ENCODE measurements at places on chromosomes 3 and 15.

- peaks cover 21% of the 10 kb centered on the region for H3K4me1 ChIP-seq
- H3K4me3 ChIP-seq = no peak overlapping the region
- H3K27me3 ChIP-seq = no peaks in the 10 kb centered on the region
- no peak overlapping the region for H3K27ac ChIP-seq
- H3K36me3 ChIP-seq = peaks cover 62% of the 10 kb centered on the region
Measured at GRCh38 chr3:138220788-138221187, 33.7 kb downstream of the ARMC8 start.

GRCh38 chr3:48016301-48016973, at the start of gene MAP4:
MAP4 (minus strand) TSS chr3:48016416; CDS start chr3:47998860, 17,556 bp downstream.
- H3K27me3 ChIP-seq = no peaks in the 10 kb centered on the region
- H3K36me3 ChIP-seq = peaks cover 11% of the 10 kb centered on the region
- DNase-seq = no peak
- no peak within 1 kb of the TSS for H3K27ac ChIP-seq
- H3K4me1 ChIP-seq = peaks cover 35% of the 10 kb centered on the region

- H3K36me3 ChIP-seq = no peaks in the 10 kb centered on the region
- H3K4me1 ChIP-seq = no peaks in the 10 kb centered on the region
- no peaks in the 10 kb centered on the region for H3K27me3 ChIP-seq
- no peak overlapping the region for H3K4me3 ChIP-seq
Measured at GRCh38 chr15:100264994-100265640, 76.7 kb downstream of the ADAMTS17 start.

- no peak for DNase-seq
Measured at GRCh38 chr3:177795859-177796258, 598.6 kb upstream of the TBL1XR1 start.

DNA sequence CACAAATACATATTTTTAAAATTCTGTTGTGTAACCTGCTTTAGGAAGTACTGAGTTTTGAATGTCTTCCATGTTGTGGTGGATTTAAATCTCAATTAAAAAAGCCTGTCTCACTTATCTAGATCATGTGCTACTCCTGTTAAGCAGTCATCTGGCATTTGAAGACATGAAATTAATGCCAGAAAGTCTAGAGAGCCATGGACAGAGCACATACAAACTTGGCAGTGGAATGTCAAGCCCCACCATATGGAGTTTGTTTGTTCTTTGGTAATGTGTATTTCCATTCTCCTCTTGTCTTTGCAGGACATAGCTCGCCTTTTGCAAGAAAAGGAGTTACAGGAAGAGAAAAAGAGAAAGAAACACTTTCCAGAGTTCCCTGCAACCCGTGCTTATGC, 39.3 kb upstream of the UTS2B start:
- H3K27ac ChIP-seq = no peak overlapping the region
- no peak overlapping the region for H3K4me3 ChIP-seq
- peaks cover 72% of the 10 kb centered on the region for H3K36me3 ChIP-seq
- H3K4me1 ChIP-seq = peaks cover 18% of the 10 kb centered on the region
- no peak for DNase-seq

GRCh38 chr3:8537440-8537839, 35.8 kb downstream of the LMCD1 start:
- no peak for DNase-seq
- H3K27me3 ChIP-seq = peaks cover 4% of the 10 kb centered on the region
- no peak overlapping the region for H3K4me3 ChIP-seq

DNA sequence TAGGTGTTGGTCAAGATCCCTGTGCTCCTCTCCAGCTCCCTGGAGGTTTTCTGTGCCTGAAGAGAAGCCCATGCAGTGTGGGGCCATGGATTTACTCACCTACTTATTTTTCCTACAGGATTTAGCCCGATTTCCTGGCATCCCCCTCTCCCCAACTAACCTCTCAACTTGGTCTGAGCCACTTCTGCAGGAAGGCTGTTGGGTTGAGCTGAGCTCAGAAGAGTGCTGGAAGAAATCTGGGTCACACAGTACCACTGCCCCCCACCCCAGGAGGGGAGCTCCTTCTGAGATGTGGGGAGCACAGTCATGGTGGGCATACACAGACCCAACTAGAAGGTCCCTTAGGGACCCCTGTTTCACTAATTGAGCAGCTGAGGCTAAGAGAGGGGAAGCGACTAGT, 34.4 kb upstream of the SLCO2A1 start:
- DNase-seq = no peak
- H3K4me3 ChIP-seq = no peak overlapping the region
- no peaks in the 10 kb centered on the region for H3K4me1 ChIP-seq
- H3K36me3 ChIP-seq = no peaks in the 10 kb centered on the region

DNA sequence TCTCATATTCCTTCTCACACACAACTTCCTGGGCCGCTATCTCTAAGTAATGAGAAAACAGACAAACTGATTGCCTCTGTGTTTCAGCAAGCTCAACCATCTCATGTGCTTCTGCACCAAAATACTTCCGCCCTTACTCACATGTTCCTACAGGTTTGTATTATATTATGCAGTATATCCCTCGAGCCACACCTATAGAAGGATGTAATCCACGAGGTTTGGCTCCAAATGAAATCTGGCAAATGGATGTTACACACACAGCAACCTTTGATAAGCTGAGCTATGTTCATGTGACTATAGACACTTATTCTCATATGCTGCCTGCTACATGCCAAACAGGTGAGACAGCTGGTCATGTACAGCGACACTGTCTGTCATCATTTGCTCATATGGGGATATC, 22.6 kb downstream of the CCRL2 start:
- no peaks in the 10 kb centered on the region for H3K4me1 ChIP-seq
- H3K27me3 ChIP-seq = no peaks in the 10 kb centered on the region
- DNase-seq = no peak
- no peak overlapping the region for H3K4me3 ChIP-seq
- no peak overlapping the region for H3K27ac ChIP-seq

DNA sequence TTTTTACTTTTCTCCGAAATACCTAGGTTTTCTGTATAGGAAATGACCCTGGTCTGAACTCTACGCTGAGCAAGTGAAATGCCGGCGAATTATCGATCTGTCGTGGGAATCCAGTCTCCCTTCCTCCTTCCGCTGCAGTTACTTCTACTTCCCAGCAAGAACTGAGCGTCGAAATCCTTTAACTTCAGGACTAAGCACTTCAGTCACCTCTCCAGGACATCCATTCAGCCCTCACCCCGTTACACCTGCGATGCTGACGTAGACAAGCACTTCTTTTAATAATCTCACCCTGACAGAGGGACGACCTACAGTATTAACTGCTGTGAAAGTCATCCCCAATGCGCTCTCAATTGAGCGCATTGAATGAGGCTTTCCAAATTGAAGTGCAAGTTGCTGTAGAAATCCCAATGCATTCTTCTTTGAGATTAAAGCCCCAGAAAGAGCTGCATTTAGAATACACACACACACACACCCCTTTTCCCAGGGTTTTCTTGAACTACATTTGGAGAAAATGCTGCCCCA, 1.3 kb downstream of the TOP2B start:
- H3K4me1 ChIP-seq = peaks cover 66% of the 10 kb centered on the region
- H3K27ac ChIP-seq = peak overlapping the region; percentile 97
- no peaks in the 10 kb centered on the region for H3K27me3 ChIP-seq
- H3K36me3 ChIP-seq = peaks cover 12% of the 10 kb centered on the region
- peak overlapping the region; percentile 93 for H3K4me3 ChIP-seq

DNA sequence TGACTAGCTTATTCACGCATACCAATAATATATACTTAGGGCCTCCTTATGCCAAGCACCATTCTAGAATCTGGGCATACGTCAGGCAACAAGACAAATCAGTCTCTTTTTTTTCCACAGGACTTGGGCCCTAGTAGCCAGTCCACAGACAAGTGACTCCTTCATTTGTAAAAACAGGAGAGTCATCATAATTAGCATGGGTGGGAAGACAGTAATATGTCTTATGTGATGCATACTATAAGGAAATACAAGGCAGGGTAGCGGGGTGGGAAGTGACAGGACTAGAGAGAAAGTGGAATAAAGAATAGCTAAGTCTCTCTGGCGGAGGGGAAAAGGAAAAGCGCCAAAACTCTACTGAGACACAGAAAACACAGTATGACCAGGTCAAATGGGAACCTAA, 439.6 kb upstream of the MDFIC2 start:
- H3K4me3 ChIP-seq = no peak overlapping the region
- DNase-seq = no peak
- no peaks in the 10 kb centered on the region for H3K4me1 ChIP-seq
- H3K36me3 ChIP-seq = no peaks in the 10 kb centered on the region
- H3K27ac ChIP-seq = no peak overlapping the region
- H3K27me3 ChIP-seq = peaks cover 4% of the 10 kb centered on the region

DNA sequence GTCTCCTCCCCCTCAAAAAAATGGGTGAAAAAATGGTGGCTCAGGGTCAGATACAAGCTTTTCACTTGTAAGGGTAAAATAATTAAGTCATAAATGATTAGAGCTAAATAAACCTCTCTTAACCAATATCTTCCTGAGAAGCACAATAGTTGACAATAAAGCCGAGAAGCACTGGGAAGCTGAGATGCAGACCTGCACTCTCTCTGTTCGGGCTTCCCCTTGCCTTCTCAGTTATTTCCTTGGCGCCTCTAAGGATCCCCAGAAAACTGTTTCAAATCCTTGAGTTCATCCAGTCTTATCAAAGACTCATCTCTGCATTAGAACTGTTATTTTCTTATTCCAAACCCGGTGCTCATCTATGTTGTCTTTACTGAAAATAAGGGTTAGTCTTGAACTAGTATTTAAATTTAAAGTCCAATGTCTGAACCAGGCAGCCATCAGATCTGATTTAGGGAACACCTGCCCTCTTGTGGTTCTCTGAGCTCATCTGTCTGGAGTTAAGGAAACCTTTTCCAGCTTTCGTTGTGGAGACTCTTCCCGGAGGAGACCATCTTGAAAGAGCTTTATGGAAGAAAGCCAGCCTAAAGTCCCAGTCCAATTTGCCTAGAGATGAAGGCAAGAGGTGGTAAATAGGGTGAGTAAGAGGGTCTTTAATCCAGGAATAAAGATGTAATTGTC, 256.4 kb upstream of the MCTP2 start:
- H3K4me1 ChIP-seq = no peaks in the 10 kb centered on the region
- no peak for DNase-seq
- no peak overlapping the region for H3K27ac ChIP-seq
- no peaks in the 10 kb centered on the region for H3K27me3 ChIP-seq
- H3K36me3 ChIP-seq = no peaks in the 10 kb centered on the region
- no peak overlapping the region for H3K4me3 ChIP-seq

GRCh38 chr3:20225769-20226168, 39.8 kb upstream of the SGO1 start:
- no peak for DNase-seq
- H3K4me3 ChIP-seq = no peak overlapping the region
- H3K36me3 ChIP-seq = no peaks in the 10 kb centered on the region
- H3K4me1 ChIP-seq = no peaks in the 10 kb centered on the region

DNA sequence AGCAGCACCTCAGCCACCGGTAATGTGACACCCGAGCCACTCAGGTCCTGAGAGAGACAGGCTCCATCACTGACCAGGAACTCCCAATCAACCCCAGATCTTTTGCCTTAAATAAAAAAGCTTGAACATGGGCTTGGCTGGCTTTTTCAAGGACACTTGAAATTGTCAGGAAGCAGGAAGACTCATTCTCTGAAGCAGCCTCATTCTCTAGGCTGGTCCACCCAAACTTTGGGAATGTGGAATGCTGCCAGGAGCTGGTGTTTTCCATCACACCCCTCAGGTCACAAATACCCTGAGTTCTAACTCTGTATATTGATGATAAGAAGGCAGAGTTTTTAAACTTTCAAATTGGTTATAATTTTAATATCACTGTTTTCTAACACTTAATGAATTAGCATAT, 17.0 kb downstream of the CXCR6 start:
- H3K4me3 ChIP-seq = no peak overlapping the region
- no peaks in the 10 kb centered on the region for H3K27me3 ChIP-seq
- H3K36me3 ChIP-seq = peaks cover 96% of the 10 kb centered on the region

DNA sequence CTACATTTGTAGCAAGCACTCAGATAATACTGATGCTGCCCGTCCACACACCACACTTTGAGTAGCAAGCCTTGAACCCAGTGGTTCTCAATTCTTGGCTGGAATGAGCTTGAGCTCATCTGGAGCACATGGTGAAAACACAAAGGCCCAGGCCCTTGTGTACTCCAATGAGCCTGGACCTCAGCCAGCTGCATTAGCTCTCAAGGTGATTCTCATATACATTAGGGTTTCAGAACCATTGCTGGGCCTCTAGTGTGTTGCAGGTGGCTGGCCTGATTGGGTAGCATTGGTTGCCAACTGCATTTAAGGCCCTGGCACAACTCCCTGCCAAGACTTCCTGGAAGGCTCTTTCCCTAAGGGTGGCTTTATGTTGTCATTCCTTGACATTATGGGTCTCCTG, 23.4 kb upstream of the ZFAND6 start:
- H3K27me3 ChIP-seq = no peaks in the 10 kb centered on the region
- H3K4me1 ChIP-seq = peaks cover 41% of the 10 kb centered on the region
- no peak overlapping the region for H3K27ac ChIP-seq
- no peak for DNase-seq

GRCh38 chr3:47035645-47036044, 56.2 kb downstream of the NBEAL2 start:
- H3K27me3 ChIP-seq = no peaks in the 10 kb centered on the region
- peaks cover 30% of the 10 kb centered on the region for H3K4me1 ChIP-seq
- no peak overlapping the region for H3K4me3 ChIP-seq
- peaks cover 75% of the 10 kb centered on the region for H3K36me3 ChIP-seq
- no peak for DNase-seq
- H3K27ac ChIP-seq = no peak overlapping the region

- DNase-seq = peak; percentile 36
- H3K27ac ChIP-seq = no peak overlapping the region
- peaks cover 68% of the 10 kb centered on the region for H3K27me3 ChIP-seq
Measured at GRCh38 chr3:43995547-43996378, 245.9 kb upstream of the TOPAZ1 start.

DNA sequence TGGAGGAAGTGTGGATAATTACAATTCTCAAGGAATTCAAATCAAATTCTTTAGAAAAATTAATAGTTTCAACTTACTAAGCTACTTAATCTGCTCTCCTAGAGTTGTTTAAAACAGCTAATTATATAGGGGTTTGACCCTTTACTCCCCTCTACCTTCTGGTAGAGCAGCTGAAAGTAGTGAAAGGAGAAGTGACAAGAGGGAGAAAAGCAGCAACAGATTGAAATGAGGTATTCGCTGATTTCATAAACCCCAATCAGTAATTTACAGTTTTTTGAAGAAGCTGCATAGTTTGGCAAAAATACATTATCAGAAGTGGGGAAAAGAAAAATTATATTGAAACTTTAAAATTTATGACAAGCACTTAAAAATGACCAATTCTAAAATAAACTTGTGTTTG, 52.8 kb downstream of the ZMAT3 start:
- H3K4me3 ChIP-seq = no peak overlapping the region
- H3K27me3 ChIP-seq = no peaks in the 10 kb centered on the region
- H3K36me3 ChIP-seq = peaks cover 1% of the 10 kb centered on the region

DNA sequence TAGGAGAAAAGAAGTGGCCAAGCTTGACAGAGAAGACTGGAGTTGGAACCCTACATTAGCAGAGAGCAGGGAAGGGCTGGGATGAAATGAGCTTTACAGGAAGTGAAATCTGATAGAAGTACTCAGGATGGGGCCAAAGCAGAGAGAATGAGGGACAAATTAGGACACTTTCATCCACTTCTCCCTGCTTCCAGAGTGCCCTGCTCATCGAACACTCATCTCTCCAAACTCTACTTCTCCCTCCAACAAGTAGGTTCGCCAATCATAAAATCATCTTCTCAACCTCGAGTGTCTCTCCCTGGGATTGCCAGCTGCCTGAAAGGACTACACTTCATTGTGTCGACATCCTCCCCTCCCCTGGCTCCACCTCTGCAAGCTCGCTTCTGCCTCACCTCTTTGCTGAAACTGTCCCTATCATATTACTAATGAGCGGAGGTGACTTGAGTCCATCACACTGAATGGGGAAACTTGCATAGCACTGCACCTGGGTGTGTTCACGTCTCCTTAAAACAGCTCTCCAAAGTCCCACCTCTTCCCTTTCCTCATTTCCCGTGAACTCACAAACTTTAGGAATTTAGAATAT, 365.8 kb downstream of the FOXP1 start:
- H3K36me3 ChIP-seq = peaks cover 33% of the 10 kb centered on the region
- H3K27ac ChIP-seq = peak overlapping the region; percentile 60
- no peak overlapping the region for H3K4me3 ChIP-seq
- no peak for DNase-seq
- H3K27me3 ChIP-seq = no peaks in the 10 kb centered on the region

Data from activated B cell treated with CpG ODN at 0.5 μM for 24 hours (primary cell).